ENCODE measurements at places on chromosomes 7 and 10.

DNA sequence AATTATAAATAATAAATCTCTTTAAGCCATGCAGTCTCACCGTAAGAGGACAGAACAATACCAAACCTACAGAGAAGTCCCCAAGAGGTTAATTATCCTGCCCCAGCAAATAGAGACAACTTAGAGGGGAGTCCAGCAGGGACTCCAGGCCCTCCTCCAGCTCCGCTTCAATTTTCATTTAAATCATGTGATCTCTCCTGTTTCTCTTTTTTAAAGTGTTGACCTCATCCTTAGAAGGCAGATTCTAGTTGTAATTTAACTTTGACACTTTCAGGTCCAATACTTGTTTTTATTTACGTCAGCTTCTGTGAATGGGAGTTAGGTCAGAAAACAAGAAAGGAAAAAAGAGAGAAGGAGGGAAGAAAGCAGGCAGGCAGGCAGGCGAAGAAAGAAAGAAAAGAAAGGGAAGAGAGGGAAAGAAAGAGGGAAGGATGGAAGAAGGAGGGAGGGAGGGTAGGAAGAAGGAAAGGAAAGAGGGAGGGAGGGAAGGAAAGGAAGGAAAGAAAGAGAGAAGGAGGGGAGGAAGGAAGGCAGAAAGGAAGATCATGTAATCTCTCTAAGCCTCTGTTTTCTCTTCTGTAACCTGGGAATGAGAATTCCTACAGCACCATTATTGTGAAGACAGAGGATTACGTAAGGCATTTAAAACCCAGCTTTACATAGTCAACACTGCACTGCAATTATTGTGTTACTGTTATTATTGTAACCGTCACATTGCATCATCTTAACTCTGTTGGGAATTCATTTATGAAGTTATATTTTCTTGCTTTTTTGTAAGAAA is 227.7 kb downstream of the SKIDA1 start:
- no peak for DNase-seq

GRCh38 chr10:43204943-43205671 is 61.8 kb downstream of the RASGEF1A start:
- DNase-seq = peak; percentile 24

GRCh38 chr7:140537750-140538482 is 58.6 kb upstream of the MKRN1 start:
- DNase-seq = no peak

- peak; percentile 86 for DNase-seq
Measured at GRCh38 chr10:60816628-60817397, 38.5 kb downstream of the CDK1 start.

DNA sequence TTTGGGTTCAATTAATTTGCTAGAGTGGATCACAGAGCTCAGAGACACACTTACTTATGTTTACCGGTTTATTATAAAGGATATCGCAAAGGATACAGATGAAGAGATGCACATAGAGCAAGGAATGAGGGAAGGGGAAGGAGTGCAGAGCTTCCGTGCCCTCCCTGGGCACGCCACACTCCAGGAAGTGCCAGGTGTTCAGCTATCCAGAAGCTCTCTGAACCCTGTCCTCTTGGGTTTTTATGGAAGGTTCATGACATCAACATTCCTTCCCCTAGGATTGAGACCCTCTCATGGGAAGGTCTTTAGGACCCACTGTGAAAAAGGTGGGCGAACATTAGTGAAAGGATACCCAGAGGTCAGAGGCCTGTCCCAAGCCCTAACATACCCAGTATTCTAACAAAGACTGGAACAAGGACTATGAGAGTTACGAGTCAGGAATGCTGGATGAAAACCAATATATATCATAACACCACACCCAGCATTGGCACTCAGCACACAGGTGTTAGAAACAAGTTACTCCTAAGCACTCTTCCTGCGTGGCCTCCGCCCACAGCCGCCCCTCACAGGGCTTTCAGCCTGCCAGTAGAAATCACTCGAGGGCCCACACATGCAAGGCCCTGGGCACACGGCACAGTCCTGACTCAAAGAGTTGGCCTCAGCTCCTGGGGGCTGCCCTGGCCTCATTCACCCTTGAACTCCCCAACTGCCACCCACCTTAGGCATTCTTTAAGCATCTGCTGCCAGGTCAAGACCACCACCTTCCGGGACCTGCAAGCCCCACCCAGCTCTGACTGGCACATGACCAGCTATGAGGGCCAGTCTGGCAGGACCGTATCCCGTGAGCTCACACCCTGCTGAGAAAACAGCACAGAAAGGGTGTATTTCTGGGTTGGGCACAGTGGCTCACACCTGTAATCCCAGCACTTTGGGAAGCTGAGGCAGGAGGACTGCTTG is 5.6 kb upstream of the AIFM2 start:
- DNase-seq = no peak

DNA sequence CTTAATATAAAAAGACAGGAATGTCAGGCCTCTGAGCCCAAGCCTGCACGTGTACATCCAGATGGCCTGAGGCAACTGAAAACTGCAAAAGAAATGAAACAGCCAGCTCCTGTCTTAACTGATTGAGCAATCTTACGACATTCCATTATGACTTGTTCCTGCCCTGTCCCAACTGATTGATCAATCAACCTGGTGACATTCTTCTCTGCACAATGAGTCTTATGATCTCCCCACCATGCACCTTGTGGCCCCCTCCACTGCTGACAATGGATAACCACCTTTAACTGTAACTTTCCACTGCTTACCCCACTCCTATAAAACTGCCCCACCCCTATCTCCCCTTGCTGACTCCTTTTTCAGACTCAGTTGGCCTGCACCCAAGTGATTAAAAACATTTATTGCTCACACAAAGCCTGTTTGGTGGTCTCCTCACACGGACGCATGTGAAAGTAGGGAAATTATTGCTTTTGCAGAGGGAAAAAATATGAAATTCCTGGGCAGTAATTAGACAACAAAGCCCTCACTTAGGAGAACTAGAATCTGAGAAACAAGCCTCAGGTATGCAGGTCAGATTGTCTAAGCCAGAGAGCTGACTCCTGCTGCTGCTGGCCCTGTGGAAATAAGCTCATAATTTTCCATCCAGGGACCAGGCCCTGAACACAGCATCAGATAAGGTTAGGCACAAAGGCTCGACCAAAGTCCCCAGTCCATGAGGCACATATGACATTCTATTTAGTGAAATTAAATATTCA is 5.3 kb downstream of the CYP3A7 start:
- no peak for DNase-seq

GRCh38 chr7:63918986-63919385 is 79.7 kb upstream of the ZNF722 start:
- DNase-seq = no peak

DNA sequence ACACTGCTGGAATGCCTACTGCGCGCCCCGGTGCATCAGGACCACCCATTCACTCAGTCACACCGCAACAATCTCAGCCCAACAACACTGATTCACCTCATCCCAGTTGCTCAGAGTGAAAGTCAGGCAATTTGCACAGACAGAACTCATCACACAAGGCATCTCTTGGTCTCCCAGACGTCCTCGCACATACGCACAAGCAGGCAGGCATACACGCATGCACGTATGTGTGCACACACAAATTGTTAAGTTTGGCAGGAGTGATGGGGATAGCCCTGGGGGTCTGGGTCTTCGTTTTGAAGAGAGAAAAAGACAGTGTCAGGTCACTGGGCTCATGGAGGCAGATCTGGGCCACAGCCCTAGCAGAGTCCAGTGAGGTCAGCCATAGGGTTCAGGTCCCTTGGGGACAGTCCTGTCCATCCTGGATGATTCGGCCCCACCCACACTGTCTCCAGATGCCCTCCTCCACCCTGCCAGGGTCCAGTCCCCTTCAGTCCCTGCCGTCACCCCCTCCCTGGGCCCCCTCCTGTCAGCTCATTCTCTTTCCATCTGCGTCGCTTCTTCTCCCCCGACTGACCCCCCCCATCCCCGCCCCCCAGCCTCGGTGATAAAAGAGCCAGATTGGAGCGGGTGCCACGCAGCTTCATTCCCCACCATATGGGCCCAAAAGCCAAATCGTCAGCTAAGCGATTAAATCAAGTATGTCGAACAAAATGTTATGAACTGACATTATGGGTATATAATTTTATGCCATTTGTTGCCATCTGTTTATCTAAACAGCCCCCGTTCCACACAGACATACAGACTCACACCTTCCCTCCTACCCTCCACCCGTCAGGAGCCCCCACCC is 48.5 kb upstream of the SLF2 start:
- DNase-seq = no peak

DNA sequence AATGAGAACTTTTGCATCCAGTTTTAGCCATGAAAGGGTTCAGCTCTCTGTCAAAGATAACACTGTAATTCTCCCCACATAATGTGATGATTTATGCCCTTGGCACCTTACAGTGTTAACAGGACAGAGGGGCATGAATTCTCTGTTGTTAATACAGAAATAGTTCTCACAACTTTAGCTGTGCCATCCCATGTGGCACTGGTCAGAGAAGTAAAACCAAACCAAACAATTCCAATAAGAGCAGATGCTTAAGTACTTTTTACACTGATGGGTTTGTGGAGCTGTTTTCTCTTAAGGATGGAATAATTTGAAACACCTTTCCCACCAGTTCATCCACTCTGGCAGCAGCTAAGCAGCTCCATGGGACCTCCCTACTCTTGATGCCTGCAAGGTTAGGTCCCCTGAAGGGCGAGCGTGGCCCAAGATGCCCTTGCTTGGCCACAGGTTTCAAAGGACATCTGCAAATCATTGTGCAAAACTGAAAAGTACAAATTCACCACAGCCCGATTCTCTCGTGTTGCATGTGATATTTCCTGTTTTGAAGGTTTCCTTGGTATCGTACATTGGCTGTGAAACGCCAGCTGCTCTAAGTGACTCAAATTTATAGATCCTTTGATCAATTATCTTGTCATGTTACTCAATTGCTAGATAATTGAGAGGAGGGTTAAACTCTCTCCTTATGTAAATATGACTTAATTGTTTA is 82.5 kb upstream of the CREB5 start:
- peak; percentile 37 for DNase-seq

DNA sequence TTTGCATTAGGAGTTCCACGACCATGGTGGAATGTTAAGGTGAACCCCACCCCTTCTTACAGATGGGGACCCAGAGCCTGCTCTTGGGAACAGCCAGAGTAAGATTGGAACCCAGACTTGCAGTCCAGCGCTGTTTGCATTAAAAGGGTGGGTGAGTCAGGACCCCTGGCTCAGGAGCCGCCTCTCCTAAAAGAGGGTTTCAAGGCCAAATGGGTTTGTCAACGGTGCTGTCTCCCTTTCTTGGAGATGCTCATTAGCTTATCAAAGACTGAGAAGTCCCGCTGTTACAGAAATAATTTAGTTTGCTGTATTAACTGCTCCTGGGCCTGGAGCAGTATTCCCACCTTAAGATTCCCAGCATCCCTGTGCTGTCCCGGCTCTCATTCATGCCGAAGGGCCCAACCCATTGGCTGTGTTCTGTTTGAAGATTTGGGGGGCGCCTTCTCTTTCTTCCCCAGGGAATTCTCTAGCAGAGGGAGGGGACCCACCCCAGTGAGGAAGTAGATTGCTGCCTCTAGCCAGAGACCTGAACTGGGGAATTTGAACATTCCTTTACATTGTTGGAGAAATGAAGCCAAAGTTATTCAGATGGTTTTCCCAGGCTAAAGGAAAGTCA is 1.8 kb downstream of the MARVELD1 start:
- DNase-seq = no peak

Measured in fibroblast of skin of right quadriceps (primary cell).